ENCODE measurements at places on chromosomes 3 and 15.

DNA sequence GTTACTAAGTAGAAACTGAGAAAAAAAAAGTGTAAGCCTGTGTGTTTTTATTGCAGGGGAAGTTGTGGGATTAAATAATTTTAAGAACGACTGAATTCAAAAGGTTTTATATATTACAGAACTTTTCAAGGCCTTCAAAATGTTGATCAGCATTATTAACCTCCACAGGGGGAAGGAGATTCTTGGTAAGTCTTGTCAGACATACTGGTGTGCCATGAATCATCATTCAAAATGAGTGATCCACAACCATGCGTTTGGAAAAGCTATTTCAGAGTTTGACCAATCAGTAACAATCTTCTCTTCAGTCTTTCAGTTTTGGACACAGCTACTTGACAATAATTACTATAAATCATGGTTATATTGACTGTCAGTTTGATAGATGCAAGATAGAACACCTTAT is 70.2 kb downstream of the ADAMTS9 start:
- ATAC-seq: no peak

GRCh38 chr15:71549091-71549490 is 261.3 kb upstream of the NR2E3 start:
- ATAC-seq: no peak

GRCh38 chr3:44913868-44914468 is 39.6 kb downstream of the TGM4 start:
- peak; percentile 80 for ATAC-seq

DNA sequence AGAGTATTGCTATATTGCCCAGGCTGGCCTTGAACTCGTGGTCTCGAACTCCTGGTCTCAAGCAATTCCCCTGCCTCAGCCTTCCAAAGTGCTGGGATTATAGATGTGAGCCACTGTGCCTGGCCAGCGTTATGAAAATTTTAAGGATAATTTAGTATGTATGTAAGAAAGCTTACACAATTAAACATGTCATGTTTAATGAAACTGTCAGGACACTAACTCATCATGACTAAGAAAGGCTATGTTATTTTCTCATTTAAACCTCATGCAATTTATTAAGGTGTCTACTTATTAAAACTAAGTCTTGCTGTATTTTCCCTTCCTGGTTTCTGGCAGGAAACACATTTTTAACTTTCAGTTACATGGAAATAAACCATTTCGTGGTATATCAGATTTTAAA is 106.8 kb upstream of the ATP10A start:
- ATAC-seq: no peak
